Right cardiac atrium (tissue), 5 donors: ENCODE measurements at places on chromosomes 2 and 18. TPM values are rescaled to one million over a fixed set of nuclear protein-coding genes. Genes with fewer than 3 reads are reported as not detected.

Gene LAMA1
- 0.02 TPM for polyA plus RNA-seq

Gene RGPD4
- not detected for polyA plus RNA-seq

Gene INHA
- 28.7 TPM for polyA plus RNA-seq

DNA sequence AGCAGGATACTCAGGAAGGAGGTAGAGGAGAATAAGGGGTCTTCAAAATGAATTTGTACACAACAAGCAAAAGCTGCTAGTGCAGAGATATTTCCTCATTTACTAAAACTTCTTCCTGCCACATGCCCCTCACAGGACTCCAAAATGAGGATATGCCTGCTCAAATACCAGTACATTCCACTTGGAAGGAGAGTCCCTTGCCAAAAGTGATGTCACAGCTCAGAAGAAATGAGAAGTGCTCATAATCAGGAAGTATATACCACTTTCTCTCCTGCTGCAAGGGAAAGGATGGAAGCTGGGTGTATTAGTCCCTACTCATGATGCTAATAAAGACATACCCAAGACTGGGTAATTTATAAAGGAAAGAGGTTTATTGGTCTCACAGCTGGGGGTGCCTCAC lies 87.7 kb upstream of the FSHR start:
- no peak for DNase-seq

DNA sequence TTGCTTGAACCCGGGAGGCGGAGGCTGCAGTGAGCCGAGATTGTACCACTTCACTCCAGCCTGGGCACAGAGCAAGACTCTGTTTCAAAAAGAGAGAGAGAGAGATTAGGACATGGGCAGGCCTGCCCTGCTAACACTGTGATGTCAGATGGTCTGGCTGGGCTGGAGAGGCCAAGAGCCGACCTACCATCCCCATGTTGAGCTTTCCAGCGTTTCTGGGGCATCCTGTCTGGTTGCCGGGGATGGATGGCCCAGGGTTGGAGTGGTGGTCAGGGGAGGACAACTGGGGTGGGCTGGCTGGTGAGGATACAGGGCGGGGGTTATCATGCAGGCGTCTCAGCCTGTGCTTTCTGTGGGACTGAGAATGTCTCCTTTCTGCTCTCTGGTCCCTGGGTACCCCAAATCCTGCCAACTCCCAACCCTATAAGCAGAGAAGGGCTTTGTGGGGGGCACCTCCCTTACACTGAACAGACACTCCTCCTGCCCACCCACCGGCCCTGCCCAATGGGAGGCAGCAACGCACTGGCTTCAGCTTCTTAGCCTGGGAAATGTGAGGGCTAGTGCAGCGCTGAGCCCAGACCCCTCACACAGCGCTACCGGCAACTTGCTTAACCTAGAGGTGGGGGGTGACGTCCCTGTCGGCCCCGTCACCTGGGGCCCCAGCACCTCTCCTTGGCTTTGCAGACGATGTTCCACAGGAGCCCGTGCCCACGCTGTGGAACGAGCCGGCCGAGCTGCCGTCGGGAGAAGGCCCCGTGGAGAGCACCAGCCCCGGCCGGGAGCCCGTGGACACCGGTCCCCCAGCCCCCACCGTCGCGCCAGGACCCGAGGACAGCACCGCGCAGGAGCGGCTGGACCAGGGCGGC lies 5.4 kb downstream of the SNORC start:
- no peak for DNase-seq

Gene SERPINB12
- not detected for polyA plus RNA-seq

- DNase-seq: no peak
Measured at GRCh38 chr2:176390276-176391147, 121.3 kb downstream of the MTX2 start.

DNA sequence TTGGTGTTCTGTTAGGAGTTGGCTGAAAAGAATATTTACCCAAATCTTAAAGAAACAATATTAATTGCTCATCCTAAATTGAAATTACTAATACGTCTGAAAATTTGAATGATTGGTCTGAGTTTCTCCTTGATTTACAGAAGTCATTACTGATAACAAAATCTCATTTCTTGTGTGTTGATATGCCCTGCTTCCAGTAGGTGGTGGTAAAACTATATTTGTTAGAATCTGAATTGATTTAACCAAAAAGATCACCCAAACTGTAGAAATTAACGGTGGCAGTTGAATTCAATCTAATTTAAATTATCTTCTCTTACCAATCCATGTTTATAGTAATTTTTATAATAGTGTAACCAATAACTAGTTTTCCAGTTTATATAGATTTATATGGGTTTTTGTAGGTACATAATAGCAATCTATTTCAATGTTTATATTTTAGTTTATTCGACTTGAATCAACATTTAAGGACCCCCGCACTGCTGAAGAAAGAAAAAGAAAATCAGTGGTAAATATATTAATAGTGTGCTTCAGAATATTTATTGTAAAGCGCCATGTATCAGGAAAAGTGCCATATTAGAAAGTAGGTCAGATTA lies 38.3 kb downstream of the PAPOLG start:
- DNase-seq: no peak

Gene RUFY4
- not detected for polyA plus RNA-seq

- no peak for DNase-seq
Measured at GRCh38 chr2:204869132-204869823, 324.0 kb downstream of the PARD3B start.

Gene ARHGAP28
- 0.93 TPM for polyA plus RNA-seq

DNA sequence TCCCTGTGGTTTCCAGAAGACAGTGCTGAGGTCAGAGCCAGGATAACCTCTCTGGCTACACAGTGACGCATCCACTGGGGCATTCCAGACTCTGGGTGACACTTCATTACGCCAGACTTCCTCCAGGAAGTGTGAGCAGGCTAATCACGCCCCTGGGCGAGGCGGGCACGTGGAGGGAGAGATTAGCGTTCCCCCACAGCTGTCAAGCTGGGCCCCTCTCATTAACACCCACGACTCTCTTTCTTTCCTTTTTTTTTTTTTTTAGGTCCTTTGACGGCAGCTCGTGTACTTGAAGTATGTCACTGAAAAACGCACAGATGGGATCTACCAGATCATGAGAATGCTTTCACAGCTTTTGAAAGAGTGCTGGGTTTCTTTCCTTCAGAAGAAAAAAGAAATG lies 274.6 kb downstream of the AFF3 start:
- no peak for DNase-seq

DNA sequence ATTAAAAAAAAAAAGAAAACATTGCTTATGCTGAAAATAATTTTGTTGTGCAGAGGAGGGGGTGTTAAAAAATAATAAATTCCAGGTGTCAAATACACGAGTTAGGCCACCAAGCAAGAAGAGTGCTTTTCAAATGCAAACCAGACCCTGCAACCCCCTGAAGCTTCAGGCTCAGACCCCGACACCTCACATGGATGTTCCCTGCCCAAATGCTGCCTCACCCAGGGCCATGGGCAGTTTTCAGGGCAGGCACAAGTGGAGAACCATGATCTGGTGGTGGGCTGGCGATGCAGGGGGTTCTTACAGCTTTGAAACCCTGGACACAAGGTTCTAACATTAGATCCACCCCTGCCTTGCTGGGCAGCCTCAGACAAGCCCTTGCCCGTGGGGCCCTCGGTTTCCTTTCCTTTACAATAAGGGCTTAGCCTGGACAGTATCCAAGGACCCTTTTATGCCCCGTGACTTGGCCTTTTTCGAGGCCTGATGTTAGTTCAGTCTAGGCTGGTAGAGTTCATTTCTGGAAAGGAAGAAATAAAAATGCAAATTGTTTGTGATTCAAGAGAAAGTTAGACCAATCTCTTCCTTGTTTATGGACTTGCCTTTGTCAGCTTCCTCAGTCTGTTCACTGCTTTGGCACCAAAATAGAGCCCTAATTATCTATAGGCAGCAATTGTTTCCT lies 168.7 kb downstream of the DDX1 start:
- no peak for DNase-seq

- no peak for DNase-seq
Measured at GRCh38 chr2:100142393-100142792, at the start of gene AFF3. AFF3 (minus strand) TSS chr2:100142590; CDS start chr2:100104454, 38,136 bp downstream.

GRCh38 chr2:212282671-212283261 lies 255.8 kb downstream of the ERBB4 start:
- no peak for DNase-seq

- DNase-seq: no peak
Measured at GRCh38 chr2:120469426-120469825, 123.5 kb downstream of the INHBB start.

DNA sequence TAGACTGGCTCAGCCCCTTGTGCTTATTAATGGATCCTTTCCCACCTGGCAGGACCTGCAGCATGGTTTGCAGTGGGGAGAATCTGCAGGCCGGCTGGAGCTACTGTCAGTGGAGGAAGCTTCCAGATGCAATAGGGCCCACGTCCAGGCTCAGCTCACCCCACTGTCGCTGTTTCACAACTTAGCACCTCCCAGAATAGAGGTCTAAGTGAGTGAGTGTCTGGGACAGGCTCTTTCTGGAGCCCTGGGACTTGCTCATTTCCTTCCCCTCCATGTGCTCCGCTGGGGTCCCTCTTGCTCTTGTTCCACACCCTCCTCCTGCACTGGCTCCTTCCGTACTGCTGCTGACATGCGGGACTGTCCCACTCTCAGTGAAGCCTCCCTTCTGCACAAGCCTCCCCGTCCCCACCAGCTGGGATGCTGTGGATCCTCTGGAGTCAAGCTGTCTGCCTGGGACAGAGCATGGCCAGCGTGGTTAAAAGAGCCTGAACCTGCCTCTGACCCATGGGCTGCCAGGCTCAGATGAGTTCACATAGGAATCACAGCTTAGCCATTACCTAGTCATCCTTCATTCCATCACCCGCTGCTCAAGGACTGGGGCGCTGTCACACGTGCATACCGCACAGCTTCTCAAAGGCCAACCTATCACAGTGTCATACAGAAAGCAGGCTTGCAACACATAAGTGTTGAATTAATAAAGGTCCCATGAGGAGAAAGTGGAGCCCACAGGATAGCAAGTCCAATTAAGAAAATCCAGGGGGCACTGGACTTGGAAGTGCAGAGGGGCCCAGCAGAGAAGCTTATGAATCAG lies 135.9 kb downstream of the ACKR3 start:
- DNase-seq: no peak

DNA sequence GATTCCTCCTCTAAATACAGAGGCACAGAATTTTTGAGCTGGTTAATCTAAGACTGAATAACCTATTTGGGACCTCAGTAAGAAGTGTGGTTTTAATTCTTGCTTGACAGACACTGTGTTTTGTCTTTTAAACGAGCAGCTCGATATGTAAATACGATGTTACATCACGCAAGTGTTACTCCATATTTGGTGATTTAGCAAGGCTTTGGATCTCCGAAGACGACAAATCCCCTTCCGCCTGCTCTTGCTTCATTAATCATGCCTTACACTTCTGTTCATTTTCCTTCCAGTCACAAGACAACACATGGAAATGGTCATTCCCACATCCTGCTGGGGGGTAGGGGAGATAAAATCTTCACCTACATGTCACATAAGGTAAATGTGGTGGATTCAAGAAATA lies 9.4 kb downstream of the BCL11A start:
- DNase-seq: no peak

GRCh38 chr2:158995677-158996049 lies 27.2 kb downstream of the TANC1 start:
- DNase-seq: no peak

Gene IL1R1
- polyA plus RNA-seq: 32.2 TPM

Gene MSTN
- 0.18 TPM for polyA plus RNA-seq

GRCh38 chr2:138490673-138491494 lies 10.7 kb upstream of the SPOPL start:
- DNase-seq: no peak

- DNase-seq: no peak
Measured at GRCh38 chr18:2240311-2240705, 331.0 kb downstream of the METTL4 start.

Gene GCG
- polyA plus RNA-seq: not detected

DNA sequence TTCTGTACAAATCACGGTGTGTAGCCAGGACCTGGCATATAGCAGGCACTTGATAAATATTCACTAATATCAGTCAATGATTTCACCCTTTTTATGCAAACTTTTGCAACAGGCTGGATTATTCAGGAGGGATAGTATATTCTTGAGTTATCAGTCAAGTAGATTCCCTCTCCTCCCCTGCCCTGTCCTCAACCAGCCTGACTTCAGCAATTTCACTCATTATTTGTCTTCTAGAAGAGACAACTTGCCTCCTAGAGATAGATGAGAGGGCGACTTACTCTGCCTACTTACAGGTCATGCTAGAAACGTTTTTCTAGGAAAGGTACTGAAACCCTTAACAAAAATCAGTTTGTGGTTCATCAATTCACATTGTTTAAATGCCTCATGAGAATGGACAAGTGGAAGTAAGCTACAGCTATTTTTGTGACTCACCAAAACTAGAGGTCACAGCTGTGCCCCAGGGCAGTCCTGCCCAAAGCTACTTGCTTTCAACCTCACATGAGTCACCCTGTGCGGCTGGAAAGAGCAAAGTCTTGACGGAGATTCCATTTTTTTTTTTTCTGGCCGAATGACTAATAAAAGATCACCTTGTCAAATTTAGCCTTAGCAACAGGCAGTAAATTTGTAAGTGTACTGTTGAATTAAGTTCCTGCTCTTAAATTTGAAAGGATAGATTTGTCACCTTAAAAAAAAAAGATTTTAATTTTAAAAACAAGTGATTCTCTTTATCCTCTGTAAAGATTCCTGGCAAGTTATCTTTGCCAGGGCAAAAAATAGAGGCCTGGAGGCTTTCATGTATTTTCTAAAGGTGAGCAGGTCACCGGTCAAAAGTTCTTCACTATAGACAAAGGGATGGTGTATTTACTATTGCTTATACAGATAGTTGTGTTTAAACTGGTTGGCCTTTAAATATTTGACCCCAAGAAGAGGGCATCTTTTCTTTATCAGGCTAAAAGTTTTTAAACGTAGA lies 109.0 kb upstream of the SLC35G4 start:
- no peak for DNase-seq

- DNase-seq: no peak
Measured at GRCh38 chr2:216916956-216917650, 57.2 kb upstream of the TNP1 start.

Gene RAB12
- polyA plus RNA-seq: 101 TPM

Gene DNAJC5G
- 2.2 TPM for polyA plus RNA-seq

DNA sequence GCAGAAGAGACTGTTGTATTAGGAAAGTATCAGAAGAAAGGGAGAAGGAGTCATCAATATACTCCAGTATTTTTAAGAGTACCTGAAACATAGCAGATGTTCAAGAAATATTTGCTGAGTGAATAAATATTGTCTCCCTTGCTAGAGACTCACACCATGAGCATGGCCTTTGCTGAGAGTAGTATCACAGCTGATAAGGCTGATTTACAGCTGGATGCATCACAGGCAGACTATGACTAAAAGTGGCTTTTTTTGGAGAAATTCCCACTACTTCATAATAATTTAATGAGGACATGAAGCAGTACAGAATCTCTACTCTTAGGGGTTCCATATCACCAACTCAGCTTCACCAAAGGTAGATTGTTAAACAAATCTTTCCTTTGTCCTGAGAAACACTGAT lies 373.3 kb downstream of the RBM43 start:
- DNase-seq: no peak

DNA sequence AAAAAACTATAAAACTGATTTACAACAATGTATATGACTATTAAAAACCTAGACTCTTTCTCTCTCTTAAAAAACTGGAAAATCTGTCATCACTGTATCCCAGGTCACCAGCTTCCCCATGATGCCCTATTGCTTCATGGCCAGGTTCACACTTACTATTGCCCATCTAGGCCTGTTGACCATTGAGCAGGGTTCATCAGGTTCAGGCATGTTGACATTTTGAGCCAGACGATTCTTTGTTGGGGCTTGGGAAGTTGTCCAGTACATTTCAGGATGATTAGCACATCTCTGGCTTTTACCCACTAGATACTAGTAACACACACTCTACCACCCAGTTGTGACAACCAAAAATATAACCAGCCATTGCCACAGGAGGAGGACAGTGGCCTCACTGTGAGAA lies 26.9 kb upstream of the RAB27B start:
- no peak for DNase-seq

Gene GREB1L
- 7.4 TPM for polyA plus RNA-seq

Gene FABP1
- 1.1 TPM for polyA plus RNA-seq

- no peak for DNase-seq
Measured at GRCh38 chr18:27921904-27922751, 254.8 kb downstream of the CDH2 start.
